ENCODE measurements at places on chromosomes 1 and 21.

DNA sequence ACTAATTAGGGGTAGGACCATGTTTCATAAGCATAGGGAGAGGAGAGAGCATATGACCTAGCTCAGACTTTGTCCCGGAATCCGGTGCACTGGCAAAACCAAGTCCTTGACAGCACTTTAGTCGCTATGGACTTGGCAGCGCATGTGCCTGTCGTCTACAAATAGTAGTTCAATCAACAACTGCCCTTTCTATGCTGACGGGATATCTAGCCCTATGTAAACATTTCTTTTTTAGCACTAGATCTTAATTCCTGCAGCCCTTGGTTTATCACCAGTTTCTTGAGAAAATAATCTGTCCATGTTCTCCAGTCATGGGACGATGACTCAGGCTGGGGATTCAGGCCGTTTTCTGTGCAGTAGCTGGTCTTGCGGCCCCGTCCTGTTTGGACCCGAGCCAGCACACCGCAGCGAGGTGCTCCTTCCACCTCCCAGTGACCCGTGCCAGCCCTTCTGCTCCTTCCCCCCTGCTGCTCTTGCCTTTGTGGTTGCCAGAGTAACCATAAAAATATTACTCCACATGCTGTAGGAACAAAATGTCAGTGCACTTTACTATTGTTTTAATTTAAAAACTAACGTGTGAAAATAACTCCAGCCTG, 8.6 kb upstream of the MT1HL1 start:
- DNase-seq: peak; percentile 62

DNA sequence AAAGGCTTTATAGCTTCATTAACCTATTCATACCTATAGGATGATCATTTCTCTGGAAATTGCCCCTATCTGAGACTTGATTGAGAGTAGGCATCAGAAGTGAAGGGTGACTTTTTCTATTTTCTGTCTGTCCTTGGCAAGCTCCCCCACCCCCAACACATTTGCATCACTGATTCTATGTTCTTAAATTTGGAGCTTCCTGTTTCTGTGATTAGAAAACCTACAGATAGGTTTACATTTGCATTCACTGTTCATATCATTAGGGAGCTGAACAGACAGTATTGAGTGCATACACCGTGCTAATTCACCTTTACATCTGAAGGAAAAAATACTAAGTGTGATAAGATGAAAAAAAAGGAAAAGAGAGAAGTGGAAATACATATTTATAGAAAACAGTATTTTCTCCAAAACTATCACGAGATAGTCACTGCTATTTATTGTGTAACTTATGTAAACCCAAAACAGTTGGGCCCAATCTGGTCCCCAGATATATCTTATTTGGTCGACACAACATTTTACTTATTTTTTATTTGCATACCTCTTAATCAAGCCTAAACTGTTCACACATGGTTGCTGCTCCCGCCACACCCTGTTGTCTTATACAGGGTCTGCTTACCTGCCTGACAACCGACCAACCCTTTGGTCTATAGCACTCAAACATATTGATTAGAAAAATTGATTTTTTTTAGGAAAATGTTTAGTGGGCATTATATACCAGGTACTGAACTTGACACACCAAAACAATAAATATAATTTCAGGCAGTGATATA, 218.8 kb downstream of the NTNG1 start:
- no peak for DNase-seq

- DNase-seq: no peak
These were observed 33.0 kb downstream of the CACHD1 start for GRCh38 chr1:64502931-64503330.

DNA sequence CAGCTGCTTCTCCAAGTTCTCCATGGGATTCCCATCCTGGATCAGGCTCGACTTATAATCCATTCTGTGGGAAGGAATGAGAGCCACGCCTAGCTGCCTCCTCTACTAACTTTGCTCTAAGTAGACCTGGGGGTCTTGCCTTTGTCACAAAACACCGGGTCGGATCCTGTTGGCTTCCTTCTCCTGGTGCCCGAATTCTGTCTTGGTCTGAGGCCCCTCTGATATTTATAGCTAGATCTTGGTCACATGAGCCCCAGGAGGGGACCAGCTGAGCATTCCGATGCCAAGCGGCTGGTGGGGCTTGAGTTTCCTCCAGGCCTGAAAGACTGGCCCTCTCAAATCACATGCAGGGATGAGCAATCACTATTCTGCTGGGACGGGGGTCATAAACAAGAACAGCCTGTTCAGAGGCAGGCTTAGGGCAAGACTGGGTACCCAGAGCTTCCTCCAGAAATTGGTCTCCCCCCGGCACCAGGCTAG, at the start of gene TRIM63:
TSS of gene TRIM63 (minus strand) at position 199 of the 480 bp plus-strand sequence. CDS start at position 63, 136 bp downstream.
- no peak for DNase-seq

- DNase-seq: no peak
These were observed 63.2 kb downstream of the CASQ2 start for GRCh38 chr1:115705085-115705951.

DNA sequence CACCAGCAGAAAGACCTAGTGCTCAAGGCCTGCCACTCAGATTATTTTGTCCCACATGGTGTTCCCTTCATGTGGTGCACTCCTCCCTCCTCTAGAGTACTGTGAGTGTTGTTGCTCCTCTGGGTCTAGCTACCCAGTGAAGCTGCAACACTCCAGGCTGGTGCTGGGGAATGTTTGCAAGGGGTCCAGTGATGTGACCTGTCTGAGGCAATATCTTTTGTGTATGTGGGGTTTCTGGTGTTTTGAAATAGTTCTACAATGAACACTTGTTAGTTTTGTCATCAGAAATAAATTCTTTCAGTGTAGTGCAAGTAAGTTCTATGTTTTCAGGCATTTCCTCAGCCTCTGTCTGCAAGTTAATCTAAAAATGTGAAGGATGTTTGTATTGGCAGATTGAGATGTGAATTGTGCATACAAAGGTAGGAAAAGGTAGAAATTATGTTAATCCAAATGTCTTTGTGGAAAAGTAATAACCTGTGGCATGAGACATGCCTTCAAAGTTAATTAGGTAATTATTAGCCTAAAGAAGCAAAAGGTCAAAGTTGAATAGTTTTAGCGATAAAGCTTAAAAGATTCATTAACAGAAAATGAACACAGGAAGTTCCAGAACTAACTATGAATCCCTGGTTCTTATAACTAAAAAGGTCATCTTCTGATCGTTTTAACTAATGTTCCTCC, 616.8 kb downstream of the LTN1 start:
- DNase-seq: no peak

DNA sequence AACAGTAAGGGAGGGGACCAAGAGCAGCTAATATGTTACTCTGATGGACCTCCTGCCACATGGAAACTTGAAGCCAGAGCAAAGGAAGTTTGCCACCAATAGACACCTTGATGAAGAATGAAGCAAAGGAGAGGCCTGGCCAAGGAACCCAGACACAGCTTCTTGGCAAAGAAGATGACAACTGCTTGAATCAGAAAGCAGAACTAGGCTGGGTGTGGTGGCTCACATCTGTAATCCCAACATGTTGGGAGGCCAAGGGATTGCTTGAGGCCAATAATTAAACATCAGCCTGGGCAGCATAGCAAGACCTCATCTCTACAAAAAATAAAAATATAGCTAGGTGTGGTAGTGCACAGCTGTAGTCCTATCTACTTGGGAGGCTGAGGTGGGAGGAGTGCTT, 31.7 kb upstream of the CAPZB start:
- no peak for DNase-seq

All from breast epithelium (tissue), 4 donors.